ENCODE measurements at places on chromosomes 6 and 20.

DNA sequence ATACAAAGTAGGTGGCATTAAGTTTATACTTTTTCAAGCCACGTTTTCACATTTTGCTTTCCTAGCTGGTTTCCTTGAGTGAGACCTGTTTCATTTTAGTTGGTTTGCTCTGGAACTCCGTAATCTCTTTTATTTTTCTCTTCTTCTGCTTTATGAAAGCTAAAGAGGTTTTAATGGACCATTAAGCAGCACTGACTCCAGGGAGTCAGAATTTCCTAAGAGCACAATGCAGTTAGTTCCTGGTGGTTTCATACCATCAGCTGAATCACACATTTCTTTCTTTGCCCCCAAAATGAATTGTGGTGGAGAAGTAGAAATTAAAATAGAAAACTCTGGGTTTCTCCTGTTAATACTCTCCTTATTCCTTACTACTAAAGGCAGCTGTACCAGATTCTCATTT is 3.4 kb downstream of the OPN5 start:
- no peak for DNase-seq

DNA sequence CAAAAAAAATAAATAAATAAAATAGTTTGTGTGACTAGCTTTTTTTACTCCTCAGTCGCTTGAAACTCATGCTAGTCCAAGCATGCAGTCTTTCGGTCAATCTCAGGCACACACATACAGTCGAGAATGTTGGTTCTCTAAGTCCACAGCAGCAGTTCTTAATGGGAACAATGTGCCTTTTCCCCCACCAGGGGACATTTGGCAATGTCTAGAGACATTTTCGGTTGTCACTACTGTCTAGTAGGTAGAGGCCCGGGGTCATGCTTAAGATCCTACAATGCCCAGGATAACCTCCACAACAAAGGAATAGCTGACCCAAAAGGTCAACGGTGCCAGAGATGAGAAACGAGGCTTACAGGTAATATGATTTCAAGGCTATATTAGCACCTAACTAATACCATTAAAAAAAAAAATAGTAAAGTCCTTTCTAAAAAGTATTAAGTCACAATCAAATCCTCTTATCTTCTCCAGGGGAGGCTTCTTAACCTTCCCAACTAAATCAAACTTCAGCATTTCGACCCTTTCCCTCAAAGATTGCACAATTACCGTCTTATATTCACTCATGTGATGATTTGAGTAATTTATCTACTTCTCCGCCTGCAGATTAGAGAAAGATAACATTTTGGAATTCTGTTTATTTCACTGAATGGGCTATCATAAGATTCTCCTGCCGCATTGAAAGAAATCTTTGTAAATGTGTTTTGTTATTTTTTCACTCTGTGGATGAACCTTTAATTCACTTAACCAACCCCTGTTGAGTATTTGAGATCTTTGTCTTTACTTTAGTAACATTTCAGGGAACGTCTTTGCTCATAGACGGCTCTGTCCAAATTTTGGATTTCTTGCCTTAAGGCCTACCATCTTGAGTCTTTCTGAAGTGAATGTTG is 8.1 kb upstream of the SALL4 start:
- DNase-seq = no peak

- no peak for DNase-seq
Observed at GRCh38 chr6:1473166-1473565, 83.8 kb downstream of the FOXF2 start.

DNA sequence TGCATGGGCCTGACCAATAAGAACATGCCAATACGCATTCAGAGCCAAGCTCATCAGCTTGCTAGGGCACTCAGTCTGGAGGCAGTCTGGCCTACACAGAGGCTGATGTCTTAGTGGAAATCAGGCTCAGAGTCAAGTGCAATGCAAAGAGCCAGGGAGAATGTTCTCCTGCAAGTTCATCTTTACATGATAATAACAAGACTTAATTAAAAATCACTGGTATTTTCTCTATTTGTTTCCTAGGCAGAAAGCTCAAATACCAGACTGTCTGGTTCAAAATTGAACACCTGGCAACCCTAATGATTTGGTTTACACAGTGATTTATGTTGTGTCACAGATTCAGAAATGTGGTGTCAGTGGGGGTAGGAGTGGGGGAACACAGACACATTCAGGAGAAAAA is 689.3 kb upstream of the FLRT3 start:
- no peak for DNase-seq

GRCh38 chr6:151624900-151625536 is 131.2 kb downstream of the CCDC170 start:
- DNase-seq = no peak

GRCh38 chr6:149438855-149439254 is 38.8 kb downstream of the SUMO4 start:
- no peak for DNase-seq
